Sigmoid colon (tissue), 7 donors: ENCODE measurements at places on chromosomes 6 and 20. TPM values are rescaled to one million over a fixed set of nuclear protein-coding genes. Genes with fewer than 3 reads are reported as not detected.

DNA sequence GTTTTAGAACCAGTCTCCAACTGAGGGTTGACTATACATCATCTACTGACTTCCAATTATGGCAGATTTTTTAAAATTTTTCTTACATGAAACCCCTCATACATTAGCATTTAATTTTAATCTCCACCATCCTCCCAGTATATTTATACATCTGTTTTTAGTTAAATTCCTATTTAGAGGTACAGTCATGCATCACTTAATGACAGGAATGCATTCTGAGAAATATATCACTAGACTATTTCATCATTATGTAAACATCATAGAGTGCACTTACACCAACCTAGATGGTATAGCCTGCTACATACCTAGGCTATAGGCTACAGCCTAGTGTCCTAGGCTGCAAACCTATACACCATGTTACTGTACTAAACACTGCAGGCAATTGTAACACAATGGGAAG, 316.7 kb upstream of the MARCKS start:
- H3K27me3 ChIP-seq = no peaks in the 10 kb centered on the region
- H3K36me3 ChIP-seq = no peaks in the 10 kb centered on the region
- no peaks in the 10 kb centered on the region for H3K4me1 ChIP-seq
- DNase-seq = no peak
- no peak overlapping the region for H3K27ac ChIP-seq
- no peak overlapping the region for H3K4me3 ChIP-seq

GRCh38 chr6:31920811-31921210, 6.7 kb upstream of the C2 start:
- DNase-seq = no peak
- no peaks in the 10 kb centered on the region for H3K4me1 ChIP-seq
- H3K27me3 ChIP-seq = no peaks in the 10 kb centered on the region
- no peak overlapping the region for H3K27ac ChIP-seq
- H3K36me3 ChIP-seq = no peaks in the 10 kb centered on the region

The SEMG1 gene
- total RNA-seq = not detected

The BMP2 gene
- total RNA-seq = 2.8 TPM

DNA sequence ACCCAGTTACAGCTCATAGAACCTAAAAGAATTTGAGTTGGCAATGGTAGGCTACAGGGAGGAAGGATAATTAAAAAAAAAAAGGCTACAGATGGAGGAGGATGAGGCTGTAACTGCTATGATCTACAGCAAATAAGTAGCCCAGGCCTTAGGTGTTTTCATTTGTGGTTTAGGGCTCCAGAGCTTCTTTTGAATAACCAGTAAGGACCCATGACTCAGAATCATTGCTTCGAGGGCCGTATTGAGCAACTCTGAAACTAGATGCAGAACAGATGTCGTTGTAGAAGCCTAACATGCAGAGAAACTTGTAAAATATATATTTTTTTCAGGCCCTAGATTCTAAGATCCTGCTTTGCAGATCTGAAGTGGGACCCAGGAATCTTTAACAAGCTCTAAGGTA, 19.0 kb upstream of the ASIP start:
- no peaks in the 10 kb centered on the region for H3K27me3 ChIP-seq
- no peak for DNase-seq
- no peak overlapping the region for H3K27ac ChIP-seq

DNA sequence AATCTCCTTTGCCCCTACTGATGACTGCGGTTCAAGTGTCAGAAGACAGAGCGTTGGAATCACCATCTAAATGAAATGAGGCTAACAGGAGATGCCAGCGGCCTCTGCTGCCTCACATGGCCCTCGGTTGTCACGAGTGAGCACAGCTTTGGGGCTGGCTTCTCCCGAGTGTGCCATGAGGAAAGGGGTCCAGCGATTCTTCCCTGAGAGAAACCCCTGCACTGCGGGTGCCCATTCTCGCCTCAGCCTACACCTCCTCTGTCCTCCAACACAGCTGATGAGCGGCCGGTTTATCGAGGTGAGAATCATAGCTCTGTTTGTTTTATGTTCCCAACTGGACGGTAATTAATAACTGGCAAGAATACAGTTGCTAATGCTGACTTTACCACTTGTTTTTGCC, 144.7 kb upstream of the RPS6KA2 start:
- H3K4me1 ChIP-seq = no peaks in the 10 kb centered on the region
- no peak for DNase-seq
- H3K27me3 ChIP-seq = no peaks in the 10 kb centered on the region
- no peak overlapping the region for H3K4me3 ChIP-seq
- no peak overlapping the region for H3K27ac ChIP-seq
